Stimulated activated CD4-positive, alpha-beta T cell treated with anti-CD3 and anti-CD28 coated beads, Interleukin-4, amount 100 ng/mL, for 4 hours (primary cell): ENCODE measurements at places on chromosomes 11 and 22.

DNA sequence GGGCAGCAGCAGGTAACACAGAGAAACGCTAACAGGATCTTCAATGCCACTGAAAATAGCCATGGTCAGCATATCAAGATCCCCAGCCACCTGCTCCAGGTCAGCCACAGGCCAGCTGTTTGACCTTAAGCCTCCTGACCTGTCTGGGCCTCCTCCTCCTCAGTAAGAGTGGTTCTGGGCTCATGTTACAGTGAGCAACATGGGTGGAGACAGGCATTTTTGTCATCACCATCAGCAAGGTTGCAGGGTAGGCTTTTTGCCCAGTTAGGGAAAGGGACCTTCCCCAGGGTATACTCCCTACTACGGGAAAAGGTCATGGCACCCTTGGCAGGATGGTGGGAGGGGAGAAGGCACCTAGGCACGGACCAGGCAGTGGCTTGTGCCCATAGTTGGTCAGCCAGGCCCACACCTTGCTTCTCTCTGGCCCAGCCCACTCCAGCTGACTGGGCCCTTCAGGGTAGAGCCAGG is 131.8 kb upstream of the PARVA start:
- DNase-seq = no peak

- DNase-seq = no peak
These were observed 113.6 kb downstream of the SIK3 start for GRCh38 chr11:116984589-116984988.

- DNase-seq = no peak
These were observed 17.7 kb downstream of the GAS2 start for GRCh38 chr11:22684082-22684481.

DNA sequence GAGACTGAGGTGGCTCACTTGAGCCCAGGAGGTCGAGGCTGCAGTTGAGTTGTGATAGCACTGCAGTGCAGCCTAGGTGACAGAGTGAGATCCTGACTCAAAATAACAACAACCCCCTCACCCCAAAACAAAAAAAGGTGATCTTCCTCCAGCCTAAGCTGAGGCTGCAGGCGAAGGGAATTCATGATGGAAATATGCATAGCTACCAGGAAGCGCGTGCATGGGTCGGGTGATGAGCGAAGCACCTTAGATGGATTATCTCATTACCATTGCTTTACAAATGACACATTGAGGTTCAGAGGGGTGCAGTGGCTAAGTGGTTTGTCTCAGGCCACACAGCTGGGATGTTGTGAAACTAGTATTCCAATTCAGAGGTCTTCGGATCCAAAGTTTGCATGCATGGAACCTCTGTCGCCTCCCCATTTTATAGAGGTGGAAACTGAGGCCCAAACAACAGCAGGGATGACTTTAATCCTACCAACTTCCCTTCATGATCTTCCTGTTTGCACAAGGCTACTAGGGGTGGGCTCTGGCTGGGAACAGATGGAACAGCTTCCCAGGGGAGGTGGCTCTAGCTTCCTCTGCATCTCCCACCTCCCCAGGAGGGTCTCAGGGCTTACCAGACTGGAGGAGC is 4.6 kb downstream of the SLC29A2 start:
- DNase-seq = no peak

- no peak for DNase-seq
These were observed 23.5 kb downstream of the APLNR start for GRCh38 chr11:57213342-57214097.

DNA sequence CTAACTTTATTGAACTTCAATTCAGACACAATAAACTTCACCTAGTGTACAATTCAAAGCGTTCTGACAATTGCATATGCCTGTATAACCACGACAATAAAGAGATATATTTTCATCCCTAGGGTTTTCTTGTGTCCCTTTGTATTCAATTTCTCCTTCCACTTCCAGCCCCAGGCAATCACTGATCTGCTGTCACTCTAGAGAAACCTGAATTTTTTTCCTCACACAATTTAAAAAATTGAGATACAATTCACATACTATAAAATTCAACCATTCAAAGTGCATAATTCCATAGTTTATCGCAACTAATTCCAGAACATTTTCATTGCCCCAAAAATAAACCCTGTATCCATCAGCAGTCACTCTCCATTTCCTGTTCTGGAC is 116.6 kb downstream of the MRTFA start:
- DNase-seq = no peak

GRCh38 chr22:48920776-48921241 is 906.9 kb downstream of the BRD1 start:
- no peak for DNase-seq

GRCh38 chr11:11948242-11948947 is 60.0 kb downstream of the DKK3 start:
- no peak for DNase-seq

GRCh38 chr11:110279881-110280280 is 16.5 kb downstream of the RDX start:
- no peak for DNase-seq

- DNase-seq = no peak
These were observed 16.6 kb downstream of the MED15 start for GRCh38 chr22:20524004-20524481.

DNA sequence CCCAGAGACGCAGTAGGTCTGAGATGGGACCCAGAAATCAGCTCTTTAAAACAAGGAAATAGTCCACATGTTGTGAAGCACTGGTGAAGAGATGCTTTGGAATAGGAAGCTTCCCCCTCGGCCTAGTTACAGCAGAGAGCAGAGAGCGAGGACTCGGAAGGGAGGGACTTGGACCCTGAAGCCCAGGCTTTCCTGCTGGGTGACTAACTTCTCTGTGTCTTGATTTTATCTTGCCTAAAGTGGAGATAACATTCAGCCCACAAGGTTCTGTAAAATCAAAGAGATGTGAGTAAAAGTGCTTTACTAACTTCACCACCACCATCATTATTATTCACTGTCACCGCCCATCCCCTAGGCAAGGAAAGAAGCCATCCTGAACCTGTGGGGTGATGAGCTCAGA is 58.4 kb downstream of the THAP12 start:
- DNase-seq = no peak

- DNase-seq = no peak
These were observed 23.0 kb downstream of the C22orf23 start for GRCh38 chr22:37930270-37930951.

DNA sequence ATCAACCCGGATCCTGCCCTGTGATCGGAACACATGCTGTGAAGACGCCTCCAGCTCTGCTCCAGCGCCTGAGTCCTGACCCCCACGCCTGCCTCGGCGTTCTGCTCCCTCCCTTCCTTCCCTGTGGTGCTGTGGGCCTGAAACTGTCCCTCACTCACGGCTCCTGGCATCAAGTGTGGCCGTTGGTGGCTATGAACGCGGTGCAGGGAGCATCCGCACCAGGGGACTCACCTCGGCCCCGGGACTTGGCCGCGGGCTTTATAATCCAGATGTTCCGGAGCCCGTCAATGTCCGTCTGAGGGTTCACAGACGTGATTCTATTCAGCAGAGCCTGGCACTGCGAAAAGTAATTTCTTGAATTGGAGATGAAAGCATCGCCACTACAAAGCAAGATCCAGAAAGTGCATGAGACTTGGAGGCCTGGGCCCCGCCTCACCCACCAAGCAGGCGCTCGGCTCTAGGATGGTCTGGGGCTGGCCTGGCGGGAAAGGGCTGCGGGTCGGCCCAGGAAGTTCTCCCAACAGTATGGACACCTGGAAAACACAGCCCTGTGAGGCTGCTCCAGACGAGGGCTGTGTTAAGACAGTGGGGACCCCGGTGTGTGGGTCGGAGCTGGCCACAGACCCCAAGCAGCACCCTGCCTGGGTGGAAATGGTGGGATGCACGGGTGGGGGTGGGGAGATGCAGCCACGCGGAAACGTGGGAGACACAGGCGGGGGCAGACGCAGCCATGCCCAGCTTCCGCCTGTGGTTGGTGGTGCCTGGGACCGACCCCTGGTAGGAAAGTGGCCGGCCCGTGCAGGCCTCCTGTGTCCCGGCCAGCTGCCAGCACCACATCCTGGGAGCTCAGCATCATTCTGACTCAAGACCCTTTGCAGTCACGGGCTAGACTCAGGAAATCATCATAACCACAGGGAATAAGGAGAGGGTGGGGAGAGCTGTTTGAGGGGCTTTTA is 21.8 kb upstream of the IL17REL start:
- no peak for DNase-seq

DNA sequence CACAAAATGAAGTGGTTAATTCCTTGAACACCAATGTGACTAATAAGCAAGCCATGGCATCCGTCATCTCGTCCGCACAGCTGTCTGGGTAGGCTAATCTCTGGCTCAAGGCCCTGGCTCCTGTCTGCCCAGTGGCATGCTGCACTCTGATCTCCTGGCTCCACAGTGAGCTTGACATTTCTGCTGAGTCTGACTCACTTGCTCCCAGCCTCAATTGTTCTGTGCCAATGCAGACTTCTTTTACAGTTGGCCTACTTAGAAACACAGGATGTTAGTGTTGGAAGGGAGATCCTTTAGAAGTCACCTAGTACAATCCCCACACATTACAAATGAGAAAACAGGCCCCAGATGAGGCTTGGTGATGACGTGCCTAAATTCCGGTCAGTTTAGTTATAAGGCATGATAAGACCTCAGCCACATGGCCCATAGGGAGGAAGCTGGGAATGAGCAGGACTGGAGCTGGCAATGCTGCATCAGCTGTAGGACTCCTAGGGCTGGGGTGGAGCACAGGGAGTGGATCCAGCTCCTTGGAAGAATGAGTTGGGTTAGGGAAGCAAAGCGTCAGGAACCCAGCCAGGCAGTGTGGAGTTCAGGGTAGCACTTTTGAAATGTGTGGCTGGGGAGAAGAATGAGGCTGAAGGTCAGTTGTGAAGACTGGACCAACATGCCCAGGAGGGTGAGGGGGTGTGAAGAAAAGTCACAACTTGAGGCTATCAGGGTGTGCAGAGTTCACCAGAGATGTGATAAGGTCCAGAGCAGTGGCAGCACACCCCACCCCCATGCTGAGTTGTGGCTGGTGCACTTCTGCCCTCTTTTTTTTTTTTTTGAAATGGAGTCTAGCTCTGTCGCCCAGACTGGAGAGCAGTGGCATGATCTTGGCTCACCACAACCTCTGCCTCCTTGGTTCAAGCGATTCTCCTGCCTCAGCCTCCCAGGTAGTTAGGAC is 70.2 kb upstream of the EED start:
- DNase-seq = no peak

GRCh38 chr11:72643547-72643946 is 30.7 kb downstream of the PDE2A start:
- no peak for DNase-seq
